Activated T-helper 1 cell treated with anti-CD3 and anti-CD28 coated beads, Interleukin-2, amount 50 U/mL, for 16 hours (primary cell): ENCODE measurements at places on chromosomes 7 and 10.

DNA sequence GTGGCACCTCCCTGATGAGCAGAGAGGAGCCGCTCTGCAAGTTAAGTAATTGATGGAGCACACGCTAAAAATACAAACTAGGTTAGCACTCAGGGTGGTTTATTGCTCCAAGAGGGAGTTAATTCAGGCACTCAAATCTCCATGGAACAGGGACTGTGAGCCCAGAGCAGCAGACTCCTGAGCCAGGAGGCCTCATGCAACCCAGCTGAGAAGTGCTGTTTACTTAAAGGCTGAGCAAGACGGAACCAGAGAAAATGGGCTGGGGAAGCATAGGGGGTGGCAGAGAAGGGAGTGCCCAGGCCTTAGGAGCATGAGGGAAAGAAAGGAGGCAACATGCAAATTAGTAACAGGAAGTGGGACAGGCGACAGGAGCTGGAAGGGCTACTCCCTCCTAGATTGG is 174.1 kb downstream of the KCNMA1 start:
- no peak for DNase-seq

DNA sequence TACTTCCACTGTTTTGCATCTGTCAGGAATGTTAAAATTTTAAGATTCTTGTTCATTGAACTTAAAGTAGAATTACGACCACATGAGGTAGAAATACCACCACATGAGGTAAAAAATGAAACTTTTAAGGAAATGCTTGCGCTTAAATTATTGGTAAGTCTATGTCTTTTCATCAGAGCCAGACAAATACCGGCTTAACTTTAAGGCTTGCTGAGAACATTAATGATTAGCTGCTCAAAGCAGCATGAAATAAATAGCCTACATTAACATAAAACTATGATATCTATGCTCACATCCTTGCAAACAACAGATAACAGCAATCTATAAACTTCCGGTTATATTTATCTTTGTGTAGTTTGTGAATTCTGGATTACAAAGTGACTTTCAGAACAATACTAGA is 26.9 kb upstream of the SCIN start:
- no peak for DNase-seq

DNA sequence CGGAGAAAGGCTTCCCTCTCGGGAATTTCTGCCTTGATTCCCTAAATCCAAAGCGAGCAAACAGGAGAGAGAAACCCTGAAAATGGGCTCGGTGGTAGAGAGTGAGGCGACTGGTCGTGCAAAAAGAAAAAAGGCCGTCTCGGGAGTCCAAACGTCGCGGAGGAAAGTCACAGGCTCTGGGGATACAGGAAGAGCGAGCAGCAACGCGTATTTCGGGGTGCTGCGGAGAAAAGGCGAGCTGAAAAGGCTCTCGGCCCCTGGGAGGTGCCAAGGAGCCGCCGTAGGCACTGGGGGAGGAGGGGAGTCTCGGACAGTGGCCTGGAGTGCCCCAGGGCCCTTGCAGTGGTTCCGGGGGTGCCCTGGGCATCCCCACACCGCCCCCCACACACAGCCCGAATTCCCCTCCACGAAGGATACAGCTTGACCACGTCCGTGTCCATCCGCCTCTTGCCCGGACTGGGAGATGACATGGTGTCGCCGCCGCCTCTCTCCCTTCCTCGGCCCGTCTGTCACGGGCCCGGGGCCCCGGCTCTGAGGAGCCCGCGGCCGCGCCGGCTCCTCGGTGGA is 591 bp downstream of the UBE2H start:
- DNase-seq, result no peak

GRCh38 chr7:157010588-157011332 is at the start of gene MNX1:
MNX1 (minus strand) TSS chr7:157010663; CDS start chr7:157010350, 313 bp downstream.
- DNase-seq, result no peak

GRCh38 chr10:101781984-101782810 is 1.0 kb downstream of the NPM3 start:
- no peak for DNase-seq

- DNase-seq, result no peak
Measured at GRCh38 chr7:25726781-25727311, 425.2 kb upstream of the NFE2L3 start.

DNA sequence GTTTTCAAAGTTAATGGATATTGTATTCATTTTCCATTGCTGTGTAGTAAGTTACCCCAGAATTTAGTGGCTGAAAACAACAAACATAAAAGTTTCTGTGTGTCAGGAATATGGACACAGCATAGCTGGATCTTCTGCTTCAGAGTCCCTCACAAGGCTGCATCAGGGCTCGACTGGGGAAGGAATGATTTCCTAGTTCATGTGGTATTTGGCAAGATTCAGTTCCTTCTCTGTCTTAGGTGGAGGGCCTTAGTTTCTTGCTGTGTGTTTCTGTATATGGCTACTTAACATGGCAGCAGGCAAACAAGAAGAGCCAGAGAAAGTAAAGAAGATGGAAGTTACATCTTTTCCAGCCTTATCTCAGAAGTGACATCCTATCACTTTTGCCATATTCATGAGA is 51.1 kb downstream of the TPST1 start:
- no peak for DNase-seq

DNA sequence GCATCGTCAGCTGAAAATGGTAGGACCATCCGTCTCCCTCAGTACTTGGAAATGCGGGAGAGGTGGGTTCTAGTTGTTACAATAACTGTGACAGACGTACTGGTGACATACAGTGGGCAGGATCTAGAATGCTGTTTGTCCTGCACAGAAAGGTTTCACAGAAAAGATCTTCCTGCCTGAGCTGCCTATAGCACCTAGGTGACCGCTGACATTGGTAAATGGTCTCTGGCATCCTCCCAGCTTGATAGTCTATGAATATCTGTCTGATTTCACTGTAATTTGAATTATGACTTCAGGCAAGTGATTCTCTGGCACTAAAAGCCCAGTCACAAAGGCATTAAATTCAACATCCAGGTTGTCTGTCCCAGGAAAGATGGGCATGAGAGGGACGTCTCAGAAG is 38.2 kb upstream of the CCDC3 start:
- no peak for DNase-seq

GRCh38 chr7:106883456-106884026 is 18.5 kb downstream of the PIK3CG start:
- DNase-seq, result no peak

DNA sequence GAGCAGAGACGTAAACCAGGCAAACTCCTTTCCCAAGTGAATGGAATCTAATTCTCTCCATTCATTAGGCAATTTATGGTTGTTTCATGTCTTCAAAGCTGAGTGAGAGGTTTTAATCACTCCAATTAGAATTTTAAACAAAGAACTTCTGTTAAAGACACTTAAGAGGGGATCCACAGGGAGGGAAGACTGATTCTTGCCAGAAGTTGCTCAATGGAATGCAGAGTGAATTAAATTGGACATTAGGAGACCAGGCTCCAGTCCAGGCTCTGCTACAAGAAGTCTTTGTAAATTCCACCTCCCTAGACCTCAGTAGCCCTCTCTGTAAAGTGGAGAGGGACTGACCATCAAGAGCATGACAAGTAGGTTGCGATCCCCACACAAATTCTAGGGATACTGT is 130.7 kb upstream of the TMEM72 start:
- DNase-seq, result no peak

DNA sequence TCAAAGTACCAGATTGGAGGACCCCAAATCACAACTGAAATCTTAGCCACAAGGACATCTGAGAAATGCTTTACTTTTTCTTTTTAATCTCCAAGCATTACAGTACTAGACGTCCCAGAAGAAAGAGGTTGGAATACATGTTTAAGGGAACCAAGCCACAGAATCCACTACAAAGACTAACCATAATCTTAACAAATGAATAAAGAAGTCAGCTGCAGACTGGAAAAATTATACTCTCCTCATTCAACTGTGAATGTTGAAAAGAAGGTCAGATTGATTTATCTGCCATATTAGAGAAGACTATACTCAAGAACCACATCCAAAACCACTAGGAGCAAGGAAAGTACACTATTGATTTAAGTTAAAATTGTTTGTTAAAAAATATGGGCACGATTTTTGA is 102.1 kb upstream of the ABCB5 start:
- DNase-seq, result no peak

DNA sequence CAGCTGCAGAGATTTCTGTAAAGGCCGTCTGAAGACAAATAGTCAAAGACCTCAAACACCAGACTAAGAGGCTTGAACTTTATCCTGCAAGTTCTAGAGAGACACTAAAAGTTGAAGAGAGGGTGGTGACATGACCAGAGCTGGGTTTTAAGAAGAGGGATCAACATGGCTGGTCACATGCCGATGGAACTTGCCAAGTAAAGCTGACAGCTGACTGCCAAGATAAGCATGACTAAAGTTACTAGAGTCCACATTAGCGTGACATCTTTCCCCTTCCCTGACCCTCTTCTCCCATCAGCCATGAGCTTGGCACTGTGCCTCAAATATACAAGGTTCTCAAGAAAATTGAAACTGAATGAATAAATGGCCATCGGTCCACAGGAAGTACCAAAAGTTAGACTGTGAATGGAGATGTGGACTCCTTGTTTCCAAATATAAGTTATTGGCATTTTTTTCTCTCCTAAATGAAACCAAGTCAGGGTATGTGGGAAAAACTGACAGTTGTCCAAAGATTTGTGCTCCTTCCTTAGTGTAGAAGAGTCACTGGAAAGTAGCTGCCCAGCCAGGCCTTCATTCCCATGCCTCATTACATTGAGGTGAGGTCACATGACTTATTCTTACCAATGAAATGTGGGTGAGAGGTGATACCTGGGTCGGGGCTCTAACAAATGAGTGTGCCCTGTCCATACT is 24.5 kb downstream of the XPNPEP1 start:
- DNase-seq, result no peak

- DNase-seq, result no peak
Measured at GRCh38 chr10:62492012-62492869, 118.1 kb downstream of the ZNF365 start.

DNA sequence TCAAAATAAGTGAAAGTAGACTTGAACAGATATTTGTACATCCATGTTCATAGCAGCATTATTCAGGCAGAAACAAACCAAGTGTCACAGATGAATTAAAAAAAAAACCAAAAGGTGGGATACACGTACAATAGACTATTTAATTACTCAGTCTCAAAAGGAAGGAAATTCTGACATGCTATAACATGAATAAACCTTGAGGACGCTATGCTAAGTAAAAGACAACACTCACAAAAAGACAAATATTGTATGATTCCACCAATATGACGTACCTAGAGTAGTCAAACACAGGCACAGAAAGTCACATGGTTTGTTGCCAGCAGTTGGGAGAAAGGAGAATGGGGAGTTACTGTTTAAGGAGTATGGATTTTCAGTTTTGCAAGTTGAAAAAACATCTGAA is 18.0 kb upstream of the CFAP70 start:
- no peak for DNase-seq

- DNase-seq, result no peak
Measured at GRCh38 chr7:15709978-15710377, 23.5 kb upstream of the MEOX2 start.
